OCI-LY7 (cell line): ENCODE measurements at places on chromosomes 5 and 9. TPM values are rescaled to one million over a fixed set of nuclear protein-coding genes. Genes with fewer than 3 reads are reported as not detected.

DNA sequence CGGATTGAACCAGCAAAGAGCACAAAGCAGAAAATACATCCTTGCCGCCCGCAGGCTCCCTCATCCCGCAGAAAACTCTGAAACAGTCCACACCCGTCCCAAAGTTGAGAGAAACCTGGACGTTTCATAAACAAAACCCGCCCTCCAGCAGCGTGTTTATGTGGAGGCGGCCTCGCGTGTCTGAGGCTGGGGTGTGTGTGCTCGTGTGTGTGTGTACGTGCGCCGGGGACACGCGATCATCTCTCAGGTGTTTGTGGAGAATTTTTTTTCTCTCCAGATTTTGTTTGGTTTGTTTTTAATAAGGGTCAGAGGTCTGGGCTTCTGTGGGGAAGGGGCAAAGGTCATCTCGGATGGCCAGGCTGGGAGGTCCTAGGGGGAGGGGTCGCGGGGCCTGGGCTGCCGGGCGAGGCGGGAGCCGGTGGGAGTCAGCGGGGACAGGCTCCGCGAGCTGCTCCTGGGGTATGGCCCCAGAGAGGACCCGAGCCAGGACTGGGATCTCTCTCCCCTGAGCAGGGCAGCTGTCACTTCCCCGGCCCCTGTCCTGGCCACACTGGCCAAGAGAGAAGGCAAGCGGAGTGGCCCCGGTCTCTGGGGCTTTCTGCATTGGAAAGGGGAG lies 206.4 kb downstream of the C9orf50 start:
- peak; percentile 23 for DNase-seq

MEIKIN gene
- total RNA-seq = not detected in 2 replicates

GRCh38 chr5:138600446-138600845 lies 25.2 kb upstream of the HSPA9 start:
- DNase-seq = no peak

DNA sequence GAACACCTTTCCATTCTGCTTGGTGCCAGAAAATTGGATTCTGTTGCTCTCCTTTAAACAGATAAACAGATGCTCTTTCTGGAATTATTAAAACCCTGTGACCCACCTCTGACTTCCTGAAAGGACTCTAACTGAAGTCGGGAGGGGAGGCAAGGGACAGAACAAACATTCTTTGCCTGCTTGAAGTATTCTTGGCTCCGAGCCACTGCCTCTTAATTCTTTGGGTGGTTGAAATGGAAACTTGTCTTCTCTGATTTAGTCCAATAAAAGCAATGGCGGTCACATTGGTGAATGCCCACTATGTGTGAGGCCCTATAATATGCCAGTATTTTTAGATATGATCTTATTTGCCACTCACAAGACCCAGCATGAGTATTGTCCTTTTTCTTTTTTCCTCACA lies 236.8 kb downstream of the SLIT3 start:
- no peak for DNase-seq

DNA sequence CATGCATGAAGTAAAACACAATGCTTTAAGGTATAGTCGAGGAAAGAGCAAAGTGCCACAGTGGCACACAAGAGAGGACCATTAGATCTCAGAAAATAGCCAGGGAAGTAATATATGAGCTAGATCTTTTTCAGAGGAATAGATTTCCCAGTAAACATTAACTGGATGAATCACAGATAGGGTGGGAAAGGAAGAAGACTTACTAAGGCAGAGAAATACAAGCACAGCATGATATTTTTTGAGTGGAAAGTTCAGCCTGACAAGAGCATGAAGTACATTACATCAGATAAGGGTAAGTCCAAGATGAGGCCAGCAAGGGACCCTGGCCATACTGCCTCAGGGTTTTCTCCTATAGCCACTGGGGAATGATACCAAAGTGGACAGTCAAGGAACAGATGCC lies 804.6 kb upstream of the DMAC1 start:
- DNase-seq = no peak

ORM2 gene
- total RNA-seq = not detected in 2 replicates

GRCh38 chr5:175681968-175682340 lies 24.1 kb downstream of the HRH2 start:
- DNase-seq = no peak

- DNase-seq = no peak
Measured at GRCh38 chr9:116653348-116654058, 33.6 kb upstream of the TRIM32 start.

DNA sequence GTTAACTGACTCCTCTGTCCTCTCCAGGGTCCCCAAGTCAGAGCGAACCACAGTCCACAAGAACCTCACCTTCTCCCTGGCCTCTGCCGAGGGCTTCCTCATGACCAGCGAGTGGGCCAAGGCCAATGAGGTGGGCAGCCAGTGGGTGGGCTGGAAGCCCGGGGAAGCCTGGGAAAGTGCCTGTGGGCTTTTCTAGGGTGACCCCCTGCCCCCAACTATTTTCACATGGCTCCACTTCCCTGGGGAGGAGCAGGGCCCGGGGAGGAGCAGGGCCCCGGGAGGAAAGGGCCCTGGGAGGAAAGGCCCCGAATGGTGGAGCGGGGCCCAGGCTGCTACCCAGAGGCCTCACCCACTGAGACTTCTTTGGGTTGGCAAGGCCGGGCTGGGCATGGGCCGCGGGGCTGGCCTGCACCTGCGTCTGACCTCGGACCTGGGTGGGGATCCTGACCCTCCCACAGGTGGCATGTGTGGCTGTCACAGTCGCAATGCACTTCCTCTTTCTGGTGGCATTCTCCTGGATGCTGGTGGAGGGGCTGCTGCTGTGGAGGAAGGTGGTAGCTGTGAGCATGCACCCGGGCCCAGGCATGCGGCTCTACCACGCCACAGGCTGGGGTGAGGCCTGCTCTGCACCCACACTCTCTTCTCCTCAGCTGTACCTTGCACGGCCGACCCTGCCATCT lies 17.9 kb downstream of the ADGRD2 start:
- peak; percentile 17 for DNase-seq

ACTBL2 gene
- not detected in 2 replicates for total RNA-seq

DNA sequence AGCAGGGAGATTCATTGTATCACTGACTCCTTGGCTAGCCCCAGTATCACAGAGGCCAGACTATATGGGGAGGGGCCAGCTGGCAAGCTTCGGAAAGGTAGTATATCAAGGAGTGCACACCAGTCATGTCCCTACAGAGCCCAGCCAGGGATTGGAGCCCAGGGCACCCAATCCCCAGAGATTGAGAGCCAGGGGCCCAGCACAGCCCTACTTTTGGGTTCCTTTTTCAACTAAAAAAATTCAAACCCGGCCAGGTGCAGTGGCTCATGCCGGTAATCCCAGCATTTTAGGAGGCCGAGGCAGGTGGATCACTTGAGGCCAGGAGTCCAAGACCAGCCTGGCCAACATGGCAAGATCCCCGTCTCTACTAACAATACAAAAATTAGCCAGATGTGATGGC lies 5.4 kb upstream of the MYORG start:
- no peak for DNase-seq
